CD14-positive monocyte (primary cell): ENCODE measurements at places on chromosomes 6 and 20.

DNA sequence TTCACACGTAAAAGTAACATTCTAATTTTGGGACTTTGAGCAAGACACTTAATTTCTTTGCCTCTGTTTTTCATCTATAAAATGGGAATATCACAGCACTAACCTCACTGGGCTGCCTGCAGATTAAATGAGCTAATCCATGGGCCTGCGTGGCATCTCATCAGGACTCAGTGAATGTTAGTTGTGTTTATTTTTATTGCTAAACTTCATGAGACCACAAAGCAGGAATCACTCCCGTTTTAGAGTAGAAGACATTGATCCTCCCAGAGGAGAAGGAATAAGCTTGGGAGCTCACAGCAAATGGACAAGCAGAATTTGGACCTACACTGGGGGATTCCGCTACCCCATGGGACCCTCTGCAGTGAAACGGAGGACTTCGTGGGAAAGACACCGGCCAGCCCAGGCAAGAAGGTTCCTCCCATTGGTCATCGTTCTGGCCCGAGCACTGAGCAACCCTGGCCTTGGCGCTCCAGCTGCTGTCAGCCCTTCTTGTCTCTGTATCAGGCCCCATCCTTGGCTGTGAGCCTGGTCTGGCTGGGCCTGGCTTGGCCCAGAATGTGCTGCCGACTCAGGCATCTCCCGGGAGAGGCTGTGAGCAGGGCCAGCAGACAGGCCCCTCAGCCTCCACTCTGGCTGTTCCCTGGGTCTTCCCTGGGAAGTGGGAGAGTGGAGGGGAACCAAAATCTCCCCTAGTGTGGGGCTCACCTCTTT is 79.8 kb downstream of the NFATC2 start:
- DNase-seq, result no peak

DNA sequence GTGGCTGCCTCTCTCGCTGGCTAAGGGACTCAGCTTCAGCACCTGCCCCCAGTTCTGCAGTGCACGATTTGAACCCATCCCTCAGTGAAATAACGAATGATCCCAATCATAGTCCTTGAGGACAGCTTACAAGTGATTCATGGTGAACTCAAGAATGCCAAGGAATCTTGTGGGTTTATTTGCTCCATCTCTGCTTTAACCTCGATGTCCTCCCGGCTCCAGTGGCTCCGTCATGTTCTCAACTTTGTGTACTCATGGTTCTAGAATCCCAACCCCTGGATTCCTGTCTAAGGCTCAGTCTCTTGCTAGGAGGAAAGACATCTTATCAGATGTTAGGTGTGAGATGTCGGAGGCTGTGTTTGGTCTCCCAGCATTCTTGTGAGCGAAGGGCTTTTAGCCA is 29.0 kb upstream of the GTSF1L start:
- DNase-seq, result no peak

- DNase-seq, result peak; percentile 10
These were observed 106.0 kb upstream of the CST7 start for GRCh38 chr20:24842918-24843715.

- DNase-seq, result no peak
These were observed 13.7 kb upstream of the ZNF831 start for GRCh38 chr20:59149678-59150504.
